ENCODE measurements at places on chromosomes 1 and 21.

DNA sequence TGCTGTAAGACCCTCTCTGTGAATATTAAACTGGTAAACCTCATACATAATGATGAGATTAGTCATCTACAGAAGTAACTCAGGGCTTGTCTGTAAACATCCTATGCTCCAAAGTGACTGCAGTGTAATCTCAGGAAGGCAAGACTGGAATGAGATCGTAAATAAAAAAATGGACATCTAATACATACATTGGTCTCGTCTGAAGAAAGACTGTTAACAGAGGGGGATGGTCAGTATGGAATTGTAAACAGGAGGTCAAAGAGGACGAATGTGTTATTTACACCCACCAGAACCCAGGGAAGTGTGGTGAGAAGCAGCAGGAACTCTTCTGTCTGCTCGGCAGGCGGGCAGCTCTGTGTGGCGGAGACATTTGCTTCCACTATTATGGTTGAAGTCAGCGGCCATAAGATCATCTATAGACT, 51.4 kb downstream of the DISC1 start:
- DNase-seq, result no peak

DNA sequence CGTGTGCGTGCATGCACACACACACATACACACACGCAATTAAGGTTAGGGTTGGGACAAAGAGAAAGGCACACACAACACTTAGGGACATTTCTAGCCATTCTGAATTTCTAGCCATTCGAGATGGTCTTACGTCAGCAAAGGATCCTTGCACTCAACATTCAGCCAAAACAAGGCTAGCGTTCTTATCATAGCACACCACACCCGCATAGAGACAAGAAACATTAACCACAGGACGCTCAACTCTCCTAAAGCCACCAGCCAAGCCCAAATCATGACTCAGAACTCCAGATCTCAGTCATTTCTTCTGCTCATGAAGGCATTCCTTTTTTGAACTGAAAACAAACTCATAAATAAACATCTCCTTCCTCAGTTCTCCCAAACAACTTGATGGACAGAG, 106.8 kb downstream of the LMO4 start:
- DNase-seq, result no peak

DNA sequence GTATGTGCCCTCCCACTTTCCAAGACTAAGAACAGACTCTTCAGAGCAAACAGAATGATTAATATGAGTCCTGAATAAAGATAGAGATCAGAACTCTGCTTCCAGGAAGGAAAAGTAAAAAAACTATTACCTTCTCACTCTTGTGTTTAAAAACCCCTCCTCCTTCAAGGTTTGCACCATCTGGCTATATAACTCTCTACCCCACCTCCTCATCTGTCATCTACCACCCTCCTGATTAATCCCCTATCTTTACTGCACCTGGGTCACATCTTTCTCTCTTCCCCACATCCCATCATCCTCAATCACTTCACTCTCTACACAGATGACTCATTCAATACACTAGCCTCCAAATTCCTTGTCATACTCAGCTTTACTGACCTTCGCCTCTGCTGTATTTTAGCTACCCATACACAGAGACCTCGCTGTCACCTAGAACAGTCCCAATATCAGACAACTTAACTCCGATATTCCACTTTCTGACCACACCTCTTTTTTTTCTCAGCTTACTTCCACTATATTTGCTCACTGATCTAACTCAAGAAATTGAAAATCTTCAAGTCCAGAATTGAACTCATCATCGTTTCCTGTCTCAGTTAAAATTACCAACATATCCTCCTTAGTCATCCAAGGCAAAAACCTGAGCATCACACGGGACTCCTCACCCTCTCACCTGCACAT, 3.7 kb downstream of the SCMH1 start:
- DNase-seq, result peak; percentile 46

DNA sequence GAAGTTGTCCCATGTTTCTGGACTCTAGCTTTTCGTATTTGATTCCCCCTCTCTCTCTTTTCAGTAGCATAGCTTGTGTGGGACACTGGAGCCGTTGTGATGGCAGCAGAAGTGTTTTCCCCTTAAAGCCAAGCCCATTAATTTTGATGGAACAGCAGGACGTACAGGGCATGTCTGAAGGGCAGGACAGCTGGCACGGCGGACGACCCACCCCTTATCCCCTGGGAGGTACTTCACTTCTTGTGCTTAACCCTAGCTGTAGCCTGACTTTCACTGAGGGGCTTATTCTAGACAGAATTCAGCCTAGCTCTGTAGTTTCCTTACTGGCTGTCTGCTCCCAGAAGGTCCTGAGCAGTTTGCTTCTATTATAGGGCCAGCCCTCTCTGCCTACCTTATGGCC, 8.6 kb upstream of the PPFIA4 start:
- DNase-seq, result no peak

DNA sequence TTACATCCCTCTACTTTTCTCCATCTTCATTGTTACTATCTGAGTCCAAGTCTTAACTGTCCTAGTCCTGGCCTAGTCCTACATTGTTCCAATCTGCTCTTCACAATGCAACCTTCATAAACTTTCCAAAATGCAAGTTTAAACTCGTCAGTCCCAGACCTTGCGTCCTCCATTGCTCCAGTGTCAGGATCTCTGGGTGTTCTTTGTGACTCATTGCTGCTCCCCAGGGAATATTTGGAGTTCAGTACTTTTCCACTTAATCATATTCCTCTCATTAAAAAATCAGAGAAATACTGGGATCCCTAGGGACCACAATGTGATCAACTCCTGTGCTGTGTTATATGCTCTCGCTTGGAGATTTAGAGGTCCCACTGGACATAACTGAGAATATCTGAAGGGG, 18.0 kb upstream of the KPRP start:
- no peak for DNase-seq

DNA sequence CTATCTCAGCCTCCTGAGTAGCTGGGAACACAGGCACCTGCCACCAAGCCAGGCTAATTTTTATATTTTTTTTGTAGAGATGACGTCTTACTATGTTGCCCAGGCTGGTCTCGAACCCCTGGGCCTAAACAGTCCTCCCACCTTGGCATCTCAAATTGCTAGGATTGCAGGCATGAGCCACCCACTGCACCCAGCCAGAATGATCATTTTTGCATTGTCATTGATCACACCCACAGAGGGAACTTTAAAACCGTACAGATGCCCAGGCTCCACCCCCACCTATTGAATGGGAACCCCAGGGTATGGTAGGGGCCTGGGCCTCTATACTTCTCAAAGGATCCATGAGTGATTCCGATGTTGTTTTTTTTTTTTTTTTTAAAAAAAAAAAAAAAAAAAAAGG, 36.7 kb downstream of the ETNK2 start:
- DNase-seq, result no peak

GRCh38 chr1:11318982-11319381, 46.0 kb downstream of the UBIAD1 start:
- no peak for DNase-seq

DNA sequence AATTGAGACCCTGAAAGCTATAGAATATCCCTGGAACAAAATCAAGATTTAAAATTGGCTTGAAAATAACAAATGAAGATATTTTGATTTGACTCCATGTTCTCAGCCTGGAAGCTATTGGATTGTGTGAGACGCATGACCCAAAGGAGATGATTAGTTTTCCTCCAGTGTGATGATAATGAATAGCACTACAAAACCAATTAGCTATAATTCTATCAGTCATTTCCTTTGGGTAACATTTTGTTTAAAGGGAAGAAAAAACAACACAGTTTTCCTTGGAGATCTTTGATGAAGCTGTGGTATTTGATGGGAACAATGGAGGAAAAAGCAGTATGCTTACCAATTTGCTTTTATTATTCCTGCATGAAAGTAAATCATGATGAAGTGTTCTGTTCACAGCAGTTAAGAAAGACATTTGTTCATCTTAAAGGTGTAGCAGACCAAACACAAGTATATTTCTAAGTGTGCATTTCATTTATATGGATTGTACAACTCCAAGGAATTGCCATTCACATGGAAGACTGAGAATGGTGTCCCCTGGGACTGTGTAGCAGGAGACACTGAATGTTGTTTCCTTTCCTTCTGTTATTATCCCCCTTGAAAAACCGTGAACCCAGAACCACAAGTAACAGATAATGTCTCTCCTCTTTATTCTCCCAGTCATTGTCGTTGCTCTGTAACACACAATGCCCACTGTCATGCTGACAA, 111.4 kb downstream of the CACHD1 start:
- DNase-seq, result no peak
